ENCODE measurements at places on chromosomes 2 and 18.
A peak's percentile ranks its signal among the peaks of the same experiment; 100 is the strongest.

GRCh38 chr2:39787950-39788349, 8.9 kb upstream of the THUMPD2 start:
- DNase-seq: no peak
- H3K27me3 ChIP-seq: no peaks in the 10 kb centered on the region
- H3K4me1 ChIP-seq: no peaks in the 10 kb centered on the region
- H3K27ac ChIP-seq: no peak overlapping the region

DNA sequence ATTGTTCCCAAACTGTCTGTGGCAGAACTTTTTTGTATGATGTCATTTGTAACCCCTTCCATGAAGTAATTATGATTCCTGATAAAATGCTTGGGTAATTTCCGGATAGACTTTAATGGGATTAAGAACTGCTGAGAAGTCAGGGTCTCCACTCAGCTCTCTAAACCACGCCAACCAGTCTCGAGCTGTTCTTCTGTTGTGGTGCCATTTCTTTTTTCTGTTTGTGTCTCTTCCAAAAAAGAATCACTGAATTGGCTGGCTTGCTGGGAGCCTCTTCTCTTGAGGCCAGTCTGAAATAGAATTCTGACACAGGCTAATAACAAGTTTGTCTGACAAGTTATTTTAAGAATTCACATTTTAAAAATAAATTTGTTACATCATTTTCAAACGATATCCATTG, 198.9 kb downstream of the BCL2 start:
- no peaks in the 10 kb centered on the region for H3K4me1 ChIP-seq
- H3K4me3 ChIP-seq: no peak overlapping the region
- no peaks in the 10 kb centered on the region for H3K27me3 ChIP-seq
- no peaks in the 10 kb centered on the region for H3K36me3 ChIP-seq

DNA sequence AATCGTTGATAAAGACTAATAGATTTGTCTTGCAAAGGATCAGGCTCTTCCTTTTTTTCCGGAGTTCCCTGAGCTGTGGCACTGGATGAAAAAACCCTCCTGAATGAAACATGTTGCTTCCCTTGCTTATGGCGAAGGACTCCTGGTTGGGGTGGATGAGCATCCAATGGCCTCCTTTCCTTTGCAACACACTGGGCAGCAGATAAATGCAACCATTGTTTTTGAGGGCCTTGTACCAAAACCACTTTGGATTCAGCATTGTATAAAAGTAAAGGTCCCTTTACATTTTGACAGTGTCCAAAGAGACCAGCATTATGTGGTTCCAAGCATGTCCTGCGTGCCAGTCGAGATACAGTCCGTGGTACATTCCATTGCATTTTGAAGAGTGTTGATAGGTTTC, 44.7 kb downstream of the FAM210A start:
- no peaks in the 10 kb centered on the region for H3K27me3 ChIP-seq
- H3K4me3 ChIP-seq: no peak overlapping the region
- no peaks in the 10 kb centered on the region for H3K4me1 ChIP-seq
- no peak for DNase-seq

- peaks cover 5% of the 10 kb centered on the region for H3K4me1 ChIP-seq
- H3K36me3 ChIP-seq: no peaks in the 10 kb centered on the region
- H3K4me3 ChIP-seq: no peak overlapping the region
- H3K27ac ChIP-seq: no peak overlapping the region
These were observed 80.4 kb upstream of the RPL31 start for GRCh38 chr2:100921685-100922161.

DNA sequence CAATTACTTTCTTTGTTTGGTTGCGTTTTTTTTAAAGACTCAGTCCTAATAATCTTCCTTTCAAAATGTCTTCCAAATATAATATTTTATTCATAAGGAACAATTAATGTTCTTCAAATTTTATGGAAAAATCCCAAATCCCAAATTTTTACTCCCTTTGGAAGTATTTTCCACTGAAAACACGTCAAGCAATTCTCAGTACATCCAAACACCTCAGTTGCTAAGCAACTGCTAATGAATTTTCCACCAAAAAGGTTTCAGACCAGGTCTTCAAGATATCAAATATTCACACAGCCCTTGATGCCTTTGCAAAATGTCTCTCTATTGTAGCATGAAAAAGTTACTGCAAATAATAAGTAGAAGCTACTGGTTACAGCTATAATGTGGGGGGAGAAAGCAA, 140.1 kb downstream of the DSEL start:
- no peak overlapping the region for H3K27ac ChIP-seq
- no peaks in the 10 kb centered on the region for H3K4me1 ChIP-seq
- H3K4me3 ChIP-seq: no peak overlapping the region

- peak overlapping the region; percentile 17 for H3K4me3 ChIP-seq
- DNase-seq: no peak
- no peaks in the 10 kb centered on the region for H3K27me3 ChIP-seq
- H3K36me3 ChIP-seq: no peaks in the 10 kb centered on the region
- H3K4me1 ChIP-seq: peaks cover 28% of the 10 kb centered on the region
These were observed 1.7 kb downstream of the METTL4 start for GRCh38 chr18:2569338-2570207.

- no peak for DNase-seq
- no peak overlapping the region for H3K27ac ChIP-seq
- no peak overlapping the region for H3K4me3 ChIP-seq
- no peaks in the 10 kb centered on the region for H3K36me3 ChIP-seq
- H3K27me3 ChIP-seq: no peaks in the 10 kb centered on the region
These were observed 401.0 kb downstream of the GRB14 start for GRCh38 chr2:164220265-164220664.

- peaks cover 6% of the 10 kb centered on the region for H3K4me1 ChIP-seq
- H3K36me3 ChIP-seq: no peaks in the 10 kb centered on the region
- no peak overlapping the region for H3K4me3 ChIP-seq
- peak; percentile 76 for DNase-seq
- H3K27me3 ChIP-seq: no peaks in the 10 kb centered on the region
- no peak overlapping the region for H3K27ac ChIP-seq
These were observed 17.0 kb upstream of the NFATC1 start for GRCh38 chr18:79378536-79379250.

- H3K27me3 ChIP-seq: no peaks in the 10 kb centered on the region
- H3K27ac ChIP-seq: no peak overlapping the region
- no peak for DNase-seq
- no peaks in the 10 kb centered on the region for H3K36me3 ChIP-seq
These were observed 135.9 kb downstream of the ALPK2 start for GRCh38 chr18:58492891-58493469.

DNA sequence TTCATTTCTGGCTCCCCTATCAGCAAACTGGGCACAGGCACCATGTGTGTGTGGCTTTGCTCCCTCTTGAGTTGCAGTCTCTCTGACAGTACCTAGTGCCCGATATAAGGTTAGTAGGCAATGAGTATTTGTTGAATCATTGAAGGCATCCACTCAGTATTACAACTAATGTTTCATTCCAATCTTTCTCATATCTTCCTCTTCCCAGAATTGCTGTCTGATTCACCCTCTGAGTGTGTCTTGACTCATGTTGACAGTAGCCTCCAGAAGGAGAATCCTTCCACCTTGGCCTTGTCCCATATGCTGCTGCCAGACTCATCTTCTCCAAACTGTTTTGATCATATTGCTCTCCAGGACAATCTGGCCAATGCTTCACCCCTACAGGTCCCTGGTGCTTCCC, 202.5 kb downstream of the LRRTM1 start:
- DNase-seq: no peak
- H3K27me3 ChIP-seq: no peaks in the 10 kb centered on the region
- H3K27ac ChIP-seq: no peak overlapping the region
- H3K4me3 ChIP-seq: no peak overlapping the region
- H3K36me3 ChIP-seq: no peaks in the 10 kb centered on the region

- no peaks in the 10 kb centered on the region for H3K27me3 ChIP-seq
- H3K27ac ChIP-seq: no peak overlapping the region
- no peaks in the 10 kb centered on the region for H3K36me3 ChIP-seq
- H3K4me1 ChIP-seq: no peaks in the 10 kb centered on the region
- no peak overlapping the region for H3K4me3 ChIP-seq
These were observed 36.1 kb downstream of the TEX51 start for GRCh38 chr2:126934809-126935208.

DNA sequence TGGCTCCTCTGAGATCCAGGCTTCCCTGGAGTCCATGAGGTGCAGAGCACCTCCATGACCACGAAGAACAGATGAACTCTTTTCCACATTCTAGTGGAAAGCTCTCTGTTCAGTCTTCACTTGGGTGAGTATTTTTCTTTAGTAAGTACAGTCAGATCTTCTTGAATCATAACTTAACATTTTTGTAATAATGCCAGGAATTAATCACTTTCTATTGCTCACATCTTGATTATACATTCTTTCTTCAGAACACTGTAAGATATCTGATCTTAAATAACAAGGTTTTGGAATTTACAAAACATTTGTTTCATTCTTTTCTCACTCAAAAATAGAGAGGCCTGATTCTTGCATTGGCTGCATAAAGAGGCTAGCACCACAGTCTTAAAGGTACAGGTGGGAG, 45.4 kb upstream of the RND3 start:
- H3K4me1 ChIP-seq: no peaks in the 10 kb centered on the region
- no peaks in the 10 kb centered on the region for H3K36me3 ChIP-seq
- DNase-seq: no peak
- H3K27me3 ChIP-seq: no peaks in the 10 kb centered on the region

GRCh38 chr2:153059338-153060052, 341.1 kb downstream of the ARL6IP6 start:
- H3K4me1 ChIP-seq: no peaks in the 10 kb centered on the region
- H3K36me3 ChIP-seq: no peaks in the 10 kb centered on the region
- H3K4me3 ChIP-seq: no peak overlapping the region
- DNase-seq: no peak
- no peaks in the 10 kb centered on the region for H3K27me3 ChIP-seq
